ENCODE measurements at places on chromosomes 11 and 22.

- no peak for DNase-seq
Observed at GRCh38 chr11:6307876-6308275, 12.4 kb downstream of the CAVIN3 start.

GRCh38 chr11:44627165-44627789 lies 61.8 kb downstream of the CD82 start:
- no peak for DNase-seq

DNA sequence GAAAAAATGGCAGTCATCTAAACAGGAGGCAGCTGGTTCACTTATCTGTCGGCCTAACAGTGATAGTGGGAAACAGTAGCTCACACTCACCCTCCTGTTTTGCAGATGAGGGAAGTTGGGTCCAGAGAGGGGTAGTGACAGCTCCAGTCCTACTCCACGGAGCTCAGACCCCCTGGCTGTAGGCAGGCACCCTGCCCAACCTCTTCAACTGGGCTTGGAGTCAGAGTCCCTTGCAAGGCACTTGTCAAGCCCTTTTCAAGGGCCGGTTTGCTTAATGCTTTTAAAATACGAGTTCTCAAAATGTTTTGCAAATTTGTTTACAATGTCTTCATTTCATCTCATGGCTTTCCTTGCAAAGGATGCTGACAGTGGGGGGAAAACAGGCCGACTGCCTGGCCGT lies 75.1 kb downstream of the BMAL1 start:
- no peak for DNase-seq

DNA sequence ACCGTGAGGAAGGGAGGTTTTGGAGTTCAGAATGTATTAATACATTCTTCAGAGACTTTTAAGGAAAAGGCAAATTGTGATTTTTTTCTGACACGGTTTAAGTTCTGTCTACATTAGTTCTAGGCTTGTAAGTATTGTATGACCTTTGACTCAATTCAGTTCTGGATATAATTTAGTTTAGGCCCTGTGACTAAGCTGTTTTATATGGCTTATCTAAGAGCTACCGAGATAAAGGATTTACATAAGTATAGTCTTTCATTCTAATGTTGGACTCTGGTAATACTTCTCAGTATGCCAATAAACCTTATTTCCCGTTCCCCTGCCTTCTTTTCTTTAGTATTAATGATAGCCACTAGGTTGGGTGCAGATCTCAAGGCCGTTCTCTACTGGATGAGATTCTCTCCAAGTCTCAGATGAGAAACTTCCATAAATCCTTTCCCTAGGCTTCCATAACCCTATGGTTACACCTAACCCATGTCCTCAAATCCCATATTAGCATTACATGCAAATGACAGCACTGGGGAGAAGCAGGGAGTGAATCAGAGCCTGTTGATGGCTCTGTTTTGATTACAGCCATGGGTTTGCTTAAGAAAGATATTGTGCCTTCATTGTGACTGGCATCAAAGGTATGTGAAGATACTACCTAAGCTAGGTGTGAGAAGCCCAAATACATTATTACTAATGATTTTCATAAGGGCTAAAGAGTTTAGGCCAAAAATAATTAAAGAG lies 38.7 kb downstream of the BARX2 start:
- DNase-seq = no peak

DNA sequence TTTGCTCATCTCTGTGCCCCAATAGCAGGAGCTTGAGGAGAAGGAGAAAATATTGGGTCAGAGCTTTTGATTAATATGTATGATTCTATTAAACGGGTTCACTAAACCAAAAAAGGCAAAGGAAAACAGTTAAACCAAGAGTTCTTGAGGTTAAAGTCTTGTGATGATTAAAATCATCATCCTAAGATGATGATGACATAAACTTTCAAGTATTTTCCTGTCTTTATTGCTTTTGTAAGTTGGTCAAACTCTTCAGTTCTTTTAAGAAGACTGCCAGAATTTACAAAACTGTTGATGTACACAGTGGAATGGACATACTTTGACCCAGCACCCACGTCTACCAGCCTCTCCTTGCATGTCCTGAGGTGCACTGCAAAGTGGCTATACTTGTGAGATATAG lies 41.0 kb downstream of the FDX1 start:
- DNase-seq = no peak

DNA sequence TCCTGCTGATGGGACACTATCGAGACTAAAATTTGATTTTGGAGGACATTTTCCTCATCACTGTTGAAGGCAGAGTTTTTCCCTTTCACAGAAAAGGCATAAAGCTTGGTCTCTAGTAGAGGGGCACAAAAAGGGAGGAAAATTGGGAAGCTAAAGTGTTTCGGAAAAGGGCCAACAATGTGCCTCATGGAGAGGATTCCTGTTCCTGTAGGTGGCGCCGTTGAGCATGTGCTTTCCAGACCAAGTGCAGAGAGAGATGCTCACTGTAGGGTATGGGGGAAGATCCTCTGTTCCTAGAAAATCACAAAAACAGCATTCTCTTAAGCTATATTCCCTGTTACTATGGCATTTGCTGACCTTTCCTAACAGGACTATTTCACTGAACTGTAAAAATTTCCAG lies 18.4 kb upstream of the OR4C5 start:
- no peak for DNase-seq

DNA sequence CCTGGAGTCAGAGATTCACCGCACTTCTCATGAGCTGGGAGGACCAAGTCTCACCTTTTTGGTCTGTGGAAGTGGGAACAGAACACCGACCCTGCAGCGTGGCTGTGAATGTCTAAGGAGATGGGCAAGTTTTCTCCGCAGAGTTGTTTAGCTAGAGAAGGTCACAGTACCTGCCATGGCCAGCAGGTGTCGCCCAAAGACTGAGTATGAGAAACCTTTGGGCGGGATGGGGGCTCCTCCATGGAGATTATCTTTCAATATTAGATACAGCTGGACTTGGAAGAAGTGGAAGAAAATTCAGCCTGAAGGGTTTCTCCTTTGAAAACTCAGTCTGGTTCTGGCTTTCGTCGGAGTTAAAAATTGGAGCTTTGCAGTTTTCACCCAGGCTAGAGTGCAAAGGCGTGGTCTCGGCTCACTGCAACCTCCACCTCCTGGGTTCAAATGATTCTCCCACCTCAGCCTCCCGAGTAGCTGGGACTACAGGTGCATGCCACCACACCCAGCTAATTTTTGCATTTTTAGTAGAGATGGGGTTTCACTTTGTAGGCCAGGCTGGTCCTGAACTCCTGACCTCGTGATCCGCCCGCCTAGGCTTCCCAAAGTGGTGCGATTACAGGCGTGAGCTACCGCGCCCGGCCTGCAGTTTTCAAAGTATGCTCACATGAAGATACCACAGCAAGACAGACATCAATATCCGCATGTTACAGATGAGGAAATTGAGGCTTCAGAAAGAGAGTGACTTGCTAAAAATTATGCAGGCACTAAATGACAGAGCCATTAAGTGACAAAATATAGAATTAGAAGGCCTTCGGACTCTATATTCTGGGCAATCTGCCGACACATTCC lies 10.7 kb upstream of the DSCAML1 start:
- peak; percentile 82 for DNase-seq

DNA sequence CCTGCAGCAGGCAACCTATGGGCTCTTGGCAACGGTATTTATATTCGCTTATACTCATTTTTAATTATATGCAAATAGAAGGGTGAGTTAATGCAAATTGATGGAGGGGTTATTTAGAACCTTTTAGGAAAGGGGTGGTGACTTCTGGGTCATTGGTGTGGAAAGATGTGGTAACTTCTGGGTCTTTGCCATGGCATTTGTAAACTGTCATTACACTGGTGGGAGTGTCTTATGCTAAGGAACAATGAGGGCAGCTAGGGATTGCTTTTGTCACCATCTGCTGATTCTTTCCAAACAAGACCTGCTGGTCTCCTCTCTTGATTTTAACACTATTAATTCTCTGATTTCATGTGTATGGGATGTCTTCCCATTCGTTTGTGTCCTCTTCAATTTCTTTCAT lies 11.7 kb upstream of the KAT5 start:
- DNase-seq = no peak

DNA sequence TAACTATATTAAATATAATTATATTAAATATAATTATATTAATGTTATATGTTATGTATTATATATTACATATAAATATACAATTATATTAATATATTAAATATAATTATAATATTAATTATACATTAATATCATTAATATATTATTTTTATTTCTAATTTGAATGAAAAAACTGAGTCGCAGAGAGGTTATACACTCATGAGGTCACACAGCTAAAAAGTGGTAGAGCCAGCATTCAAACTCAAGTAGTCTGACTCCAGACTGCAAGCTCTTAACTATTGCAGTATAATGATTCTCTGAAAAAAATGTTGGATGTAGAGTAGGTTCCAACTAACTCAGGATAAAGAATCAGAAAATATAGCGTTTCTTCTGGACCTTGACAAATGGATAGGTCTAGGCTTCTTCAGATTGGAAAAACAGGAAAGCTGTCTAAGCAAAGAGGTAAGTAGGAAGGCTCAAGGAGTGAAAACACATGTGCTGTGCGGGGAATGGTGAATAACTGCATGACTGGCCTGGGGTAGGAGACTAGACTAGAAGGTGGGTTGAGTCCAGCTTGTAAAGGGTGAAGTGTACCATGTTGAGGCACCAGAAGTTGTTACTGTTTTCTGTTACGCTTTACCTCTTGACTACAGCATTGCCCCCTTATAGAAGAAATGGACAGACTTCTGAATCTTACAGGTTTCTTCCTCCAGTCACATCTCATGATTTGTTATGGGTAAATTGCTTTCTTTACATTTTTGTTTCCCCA lies 80.3 kb downstream of the TRIM44 start:
- DNase-seq = no peak

DNA sequence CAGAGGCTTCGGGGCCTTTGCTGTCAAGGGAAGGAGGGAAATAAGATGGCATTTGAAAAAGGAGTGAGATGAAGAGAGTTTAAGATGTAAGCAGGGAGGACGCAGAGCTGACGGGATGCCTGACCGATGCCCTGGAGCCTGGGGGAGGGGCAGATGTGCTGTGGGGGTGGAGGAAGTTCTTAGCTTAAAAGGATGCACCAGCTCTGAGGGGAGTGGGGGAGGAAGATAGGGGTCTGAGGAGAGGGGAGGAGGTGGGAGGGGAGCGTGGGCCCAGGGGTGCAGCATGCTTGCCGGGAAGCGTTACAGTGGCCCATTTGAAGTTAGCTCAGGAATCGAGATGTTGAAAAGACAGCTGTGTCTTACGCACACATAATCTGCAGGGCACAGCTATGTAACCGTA lies 56.3 kb downstream of the RPS6KA4 start:
- no peak for DNase-seq

DNA sequence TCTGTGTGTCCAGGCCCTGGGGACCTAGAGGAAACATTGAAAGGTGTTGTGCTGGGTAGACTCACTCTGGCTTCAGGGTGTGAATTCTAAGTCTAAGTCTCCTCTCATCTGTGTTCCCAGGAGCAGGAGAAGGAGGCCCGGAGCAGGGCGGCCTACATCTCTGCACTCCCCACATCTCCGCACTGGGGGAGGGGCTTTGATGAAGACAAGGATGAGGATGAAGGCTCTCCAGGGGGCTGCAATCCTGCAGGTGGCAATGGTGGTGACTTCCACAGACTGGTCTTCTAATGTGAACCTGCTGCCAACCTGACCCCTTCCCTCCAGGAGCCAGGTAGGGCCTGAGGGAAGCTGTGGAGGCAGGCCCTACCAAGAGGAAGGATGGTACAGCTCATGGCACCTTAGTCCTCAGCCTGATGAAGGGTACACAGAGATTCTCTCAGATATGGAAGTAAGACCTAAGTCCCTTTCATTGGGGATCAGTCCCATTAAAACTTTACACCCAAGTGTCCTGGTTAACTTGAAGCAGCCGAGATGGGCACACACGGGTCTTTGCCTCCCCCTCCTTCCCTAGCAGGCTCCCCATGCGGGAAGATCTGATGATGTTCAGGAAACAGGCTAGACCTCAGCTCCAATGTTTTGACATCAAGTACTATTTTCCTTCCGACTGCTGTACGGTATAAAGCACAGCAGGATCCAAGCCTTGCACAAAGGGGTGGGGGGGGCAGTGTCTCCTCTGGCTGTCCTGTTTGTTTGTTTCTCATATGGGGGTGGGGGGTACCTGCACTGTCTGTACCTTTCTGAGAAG lies 25.0 kb downstream of the USP35 start:
- DNase-seq = no peak

DNA sequence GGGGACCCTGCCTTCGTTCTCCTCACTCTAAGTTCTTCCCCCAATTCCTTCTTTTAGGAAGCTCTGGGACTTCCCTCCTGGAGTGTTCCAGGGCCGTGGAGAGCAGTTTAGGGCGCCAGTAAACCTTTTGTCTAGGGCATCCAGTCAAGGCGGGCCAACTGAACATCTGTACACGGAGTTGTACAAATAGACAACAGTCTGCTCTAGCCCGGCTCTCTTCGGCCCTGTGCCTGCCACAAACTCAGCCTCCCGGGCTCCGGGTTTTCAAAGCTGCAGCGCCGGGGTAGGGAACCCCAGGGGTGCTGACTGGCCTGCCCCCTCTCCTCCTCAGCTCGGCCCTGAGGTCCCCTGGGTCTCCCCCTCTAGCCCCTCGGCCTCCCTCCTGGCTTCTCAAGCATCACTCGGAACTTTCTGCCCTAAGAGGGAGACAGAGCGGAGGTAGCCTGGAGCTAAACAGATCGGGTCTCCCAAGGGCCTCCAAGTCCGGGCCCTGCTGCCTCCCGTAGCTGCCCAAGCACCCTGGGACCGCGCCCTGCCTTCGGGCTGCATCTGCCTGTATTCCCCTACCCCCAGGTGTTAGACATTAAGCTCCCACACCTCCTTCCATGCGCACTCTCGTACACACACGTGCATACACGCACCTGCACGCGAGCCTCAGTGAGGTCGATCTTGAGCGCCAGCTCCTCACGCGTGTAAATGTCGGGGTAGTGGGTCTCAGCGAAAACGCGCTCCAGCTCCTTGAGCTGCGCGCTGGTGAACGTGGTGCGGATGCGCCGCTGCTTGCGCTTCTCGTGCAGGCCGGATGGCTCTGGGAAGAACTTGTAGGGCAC lies 3.3 kb downstream of the PHOX2A start:
- no peak for DNase-seq

DNA sequence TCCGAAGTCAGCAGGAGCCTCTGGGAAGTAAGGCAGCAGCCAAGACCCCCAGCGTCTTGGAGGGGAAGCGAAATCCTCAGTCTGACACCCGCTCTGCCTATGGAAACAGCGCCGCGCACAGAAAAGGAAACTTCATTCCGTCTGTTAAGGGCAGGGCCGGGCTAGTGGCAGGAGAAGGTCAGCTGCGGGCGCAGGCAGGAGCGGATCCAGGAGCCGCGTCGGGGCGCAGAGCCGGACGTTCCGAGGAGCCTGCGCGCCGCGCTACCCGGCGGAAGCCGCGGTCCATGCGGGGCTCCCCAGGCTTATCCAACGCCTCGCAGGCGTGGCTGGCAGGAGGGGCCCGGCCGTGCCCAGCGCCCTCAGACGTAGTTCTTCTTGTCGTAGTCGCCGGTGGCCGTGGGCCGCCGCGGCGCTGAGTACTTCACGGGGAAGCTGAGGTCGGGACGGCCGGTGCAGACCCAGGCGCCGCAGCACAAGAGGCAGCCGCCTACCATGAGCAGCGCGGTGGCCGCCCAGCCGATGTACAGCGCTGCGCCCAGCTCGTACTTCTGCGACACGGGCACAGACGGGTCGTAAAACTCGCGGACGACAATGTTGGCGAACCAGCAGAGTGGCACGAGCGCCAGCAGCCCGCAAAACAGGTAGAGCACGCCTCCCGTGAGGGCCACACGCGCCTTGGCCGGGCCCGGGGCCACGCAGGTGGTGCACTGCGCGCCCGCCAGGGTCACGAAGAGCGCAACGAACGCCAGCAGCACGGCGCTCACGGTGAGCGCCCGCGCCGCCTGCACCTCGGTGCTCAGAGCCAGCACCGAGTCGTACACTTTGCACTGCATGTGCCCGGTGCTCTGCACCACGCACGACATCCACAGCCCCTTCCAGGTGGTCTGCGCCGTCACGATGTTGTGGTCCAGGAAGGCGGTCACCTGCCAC lies 705 bp downstream of the CLDN5 start:
- DNase-seq = peak; percentile 16

GRCh38 chr22:49575703-49576081 lies 252.0 kb downstream of the BRD1 start:
- no peak for DNase-seq
